ENCODE measurements at places on chromosomes 3 and 15.

- no peak for DNase-seq
Observed at GRCh38 chr3:174023421-174023820, 625.9 kb downstream of the NLGN1 start.

DNA sequence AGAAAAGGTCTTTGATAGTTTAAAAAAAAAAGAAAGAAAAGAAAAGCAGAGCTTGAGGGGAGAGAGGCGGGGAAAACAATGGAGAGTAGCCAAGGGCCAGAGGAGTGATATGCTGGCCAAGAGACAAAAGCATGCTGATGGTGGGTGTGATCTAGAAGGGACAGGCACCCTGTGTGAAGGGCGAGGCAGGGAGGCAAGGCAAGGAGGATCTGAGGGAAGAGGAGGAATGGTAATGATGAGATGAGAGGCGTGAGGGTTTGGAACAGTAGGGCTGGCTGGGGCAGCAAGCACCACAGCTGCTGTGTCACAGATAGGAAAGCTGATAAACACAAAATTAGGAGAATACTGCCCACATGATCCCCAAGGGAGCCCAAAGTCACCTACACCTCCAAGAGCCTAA lies 65.5 kb downstream of the LARS2 start:
- no peak for DNase-seq

- DNase-seq: peak; percentile 73
Observed at GRCh38 chr3:48548729-48549705, 7.6 kb downstream of the PFKFB4 start.

DNA sequence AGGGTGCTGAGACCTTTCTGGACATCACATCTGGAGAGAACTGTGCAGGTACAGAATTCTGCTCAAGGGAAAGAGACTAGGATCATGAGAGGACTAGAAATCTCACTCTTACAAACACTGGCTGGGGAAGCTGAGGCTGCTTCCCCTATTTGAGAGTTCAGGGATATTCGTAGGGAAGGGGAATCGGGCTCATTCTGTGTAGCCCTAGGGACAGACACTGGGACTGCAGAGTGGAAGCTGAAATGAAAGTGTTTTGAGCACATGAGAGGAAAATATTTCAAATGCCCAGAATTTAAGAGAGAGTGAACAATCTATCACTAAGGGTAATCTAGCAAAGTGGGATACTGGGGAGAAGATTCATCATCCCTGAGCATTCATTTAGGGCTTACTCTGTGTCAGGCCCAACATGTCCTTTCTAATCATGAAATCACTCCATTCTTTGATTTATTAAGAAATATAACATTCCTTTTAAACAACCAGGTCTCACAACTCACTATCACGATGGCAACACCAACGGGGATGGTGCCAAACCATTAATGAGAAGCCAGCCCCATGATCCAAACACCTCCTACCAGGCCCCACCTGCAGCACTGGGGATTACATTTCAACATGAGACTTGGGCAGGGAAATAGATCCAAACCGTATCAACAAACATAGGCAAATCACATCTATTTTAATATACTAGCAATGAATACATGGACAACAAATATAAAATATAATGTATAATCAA lies 63.0 kb downstream of the CPN2 start:
- no peak for DNase-seq

DNA sequence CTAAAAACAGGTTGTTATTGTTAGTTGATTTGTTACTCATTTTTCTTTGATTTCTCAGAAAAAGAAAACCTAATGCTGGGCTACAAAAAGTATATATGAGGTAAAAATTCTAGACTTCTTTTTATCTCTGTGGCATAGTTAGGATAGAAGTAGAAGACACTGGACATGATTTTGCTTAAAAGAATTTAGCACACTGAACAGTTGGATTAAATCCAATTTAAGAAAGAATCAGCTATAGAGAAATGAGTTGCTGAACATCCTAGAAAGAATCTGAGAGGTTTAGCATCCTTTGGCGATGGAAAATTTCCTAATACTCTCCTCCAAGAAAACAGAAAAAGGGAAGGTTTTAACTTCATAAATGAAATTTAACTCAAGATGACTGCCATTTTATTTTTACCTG lies 259.7 kb downstream of the TBL1XR1 start:
- no peak for DNase-seq

- no peak for DNase-seq
Observed at GRCh38 chr3:32431481-32431880, 39.8 kb downstream of the CMTM7 start.

DNA sequence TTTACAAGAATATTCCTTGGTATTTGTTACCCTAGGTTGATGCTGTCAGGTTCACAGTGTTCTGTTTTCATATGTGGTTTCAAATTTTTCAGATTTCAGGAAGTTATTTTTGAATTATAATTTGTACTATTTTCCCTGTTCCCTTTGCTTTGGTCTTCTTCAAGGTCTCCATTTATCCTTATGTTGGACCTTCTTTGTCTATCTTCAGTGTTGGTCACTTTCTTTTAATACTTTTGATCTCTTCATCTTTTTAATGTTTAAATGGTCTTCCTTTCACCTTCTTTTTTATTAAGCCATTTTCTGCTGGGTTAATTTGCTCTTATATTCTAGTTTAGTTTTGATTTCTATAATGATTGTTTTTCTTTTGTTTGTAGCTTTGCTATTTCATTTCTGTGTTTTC lies 61.3 kb downstream of the KLHL25 start:
- DNase-seq: no peak

- no peak for DNase-seq
Observed at GRCh38 chr3:168049367-168049974, 46.3 kb downstream of the GOLIM4 start.

DNA sequence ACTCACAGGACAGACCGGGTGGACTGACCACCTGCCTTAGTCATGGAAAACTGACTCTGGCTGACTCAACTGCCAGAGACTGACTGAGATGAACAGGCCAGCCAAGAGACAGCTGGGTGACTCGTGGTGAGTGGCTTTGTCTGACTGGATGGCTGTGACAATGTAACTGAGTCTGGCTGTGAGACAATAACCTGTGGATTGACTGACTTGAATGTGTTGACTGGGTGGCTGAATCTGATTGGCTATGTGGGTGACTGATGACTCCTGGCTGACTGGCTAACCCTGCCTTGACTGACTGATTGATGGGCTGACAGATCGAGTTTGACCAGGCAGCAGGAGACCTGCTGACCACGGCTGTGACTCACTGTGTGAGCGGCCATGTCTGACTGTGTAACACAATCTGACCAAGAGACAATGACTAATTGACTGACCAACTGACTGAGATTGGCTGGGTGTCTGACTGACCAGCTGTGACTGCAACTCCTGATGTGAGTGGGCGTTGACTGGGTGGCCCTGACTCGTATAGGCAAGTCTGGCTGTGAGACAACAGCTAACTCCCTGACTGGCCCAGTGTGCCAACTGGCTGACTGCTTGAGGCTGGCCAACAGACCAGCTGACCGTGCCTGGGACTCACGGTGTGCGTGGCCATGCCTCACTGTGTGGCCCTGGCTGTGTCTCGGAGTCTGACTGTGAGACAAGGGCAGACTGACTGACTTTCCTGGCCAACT lies 509.1 kb downstream of the SHQ1 start:
- peak; percentile 19 for DNase-seq

DNA sequence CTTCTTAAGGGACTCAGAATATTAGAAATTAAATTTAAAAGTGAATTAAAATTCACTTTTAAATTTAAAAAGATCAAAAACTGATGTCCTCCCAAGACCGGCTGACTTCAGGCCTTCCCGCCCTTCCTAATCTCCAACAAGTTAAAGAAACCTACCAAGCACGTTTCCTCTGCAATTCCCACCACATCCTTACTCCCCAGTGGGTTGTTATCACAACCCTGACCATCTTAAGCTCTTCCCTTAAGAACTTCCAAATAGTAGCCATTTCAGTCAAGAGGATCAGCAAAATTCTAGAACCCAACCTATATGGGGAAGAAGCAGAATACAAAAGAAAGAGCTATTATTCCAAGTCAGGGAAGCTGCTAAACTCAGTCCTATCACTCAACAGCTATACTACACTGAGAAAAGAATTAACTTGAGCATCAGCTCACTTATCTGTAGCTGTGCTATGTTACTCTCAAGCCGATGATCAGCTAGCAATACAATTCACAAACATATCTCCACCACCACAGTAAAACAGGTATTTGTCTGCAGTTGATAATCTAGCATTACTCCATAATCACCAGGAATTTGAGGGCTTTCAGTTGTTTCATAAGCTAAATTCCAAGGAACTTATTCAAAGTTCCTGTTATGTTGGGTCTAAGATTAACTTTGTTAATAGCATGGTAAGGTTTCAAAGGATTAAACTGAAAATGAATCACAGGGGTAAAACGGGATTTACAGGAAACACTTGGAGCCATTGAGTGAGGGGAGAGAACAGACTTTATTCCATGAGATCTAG lies 14.3 kb downstream of the ABCC5 start:
- no peak for DNase-seq

DNA sequence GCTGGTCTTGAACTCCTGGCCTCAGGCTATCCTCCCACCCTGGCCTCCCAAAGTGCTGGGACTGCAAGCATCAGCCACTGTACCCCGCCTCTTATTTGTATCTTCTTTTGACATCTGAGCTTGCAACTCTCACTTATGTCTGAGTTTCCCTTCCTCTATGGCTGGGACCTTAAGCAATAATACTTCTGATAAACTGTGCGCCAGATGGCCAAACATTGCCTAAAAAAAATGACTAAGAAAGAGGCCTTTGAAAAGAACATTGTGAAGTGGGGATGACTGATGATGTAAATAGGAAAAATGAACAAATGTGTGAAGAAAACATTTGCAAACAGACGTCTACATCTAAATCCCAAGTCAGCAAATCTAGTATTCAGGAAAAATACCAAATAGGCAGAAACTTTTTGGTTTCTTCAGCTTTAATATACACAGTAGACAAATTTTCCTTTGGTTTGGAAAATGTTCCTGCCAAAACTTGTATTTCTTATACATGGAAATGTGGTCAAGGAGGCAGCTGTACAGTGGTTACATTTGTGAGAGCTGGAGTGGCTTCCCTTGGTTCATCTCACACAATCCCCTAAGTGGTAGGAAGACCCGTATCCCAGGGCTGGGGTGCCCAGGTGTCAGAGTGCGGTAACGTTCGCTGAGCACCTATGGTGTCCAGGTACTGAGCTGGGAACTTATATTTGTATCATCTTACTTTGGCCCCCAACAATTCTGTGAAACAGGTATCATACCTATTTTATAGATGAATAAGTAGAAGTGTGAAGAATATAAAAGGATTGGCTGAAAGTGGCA lies 11.6 kb upstream of the TFRC start:
- DNase-seq: no peak

- peak; percentile 52 for DNase-seq
Observed at GRCh38 chr15:63473999-63474809, 30.2 kb upstream of the USP3 start.

- no peak for DNase-seq
Observed at GRCh38 chr3:50268703-50269451, at the start of gene SEMA3B. TSS of gene SEMA3B (plus strand) at chr3:50269147. CDS start at chr3:50269241, 94 bp downstream.

- no peak for DNase-seq
Observed at GRCh38 chr3:35936571-35936970, 297.2 kb downstream of the ARPP21 start.

- DNase-seq: no peak
Observed at GRCh38 chr15:56759450-56759845, 26.1 kb upstream of the ZNF280D start.

GRCh38 chr15:81336568-81336967 lies 12.6 kb upstream of the STARD5 start:
- DNase-seq: no peak

DNA sequence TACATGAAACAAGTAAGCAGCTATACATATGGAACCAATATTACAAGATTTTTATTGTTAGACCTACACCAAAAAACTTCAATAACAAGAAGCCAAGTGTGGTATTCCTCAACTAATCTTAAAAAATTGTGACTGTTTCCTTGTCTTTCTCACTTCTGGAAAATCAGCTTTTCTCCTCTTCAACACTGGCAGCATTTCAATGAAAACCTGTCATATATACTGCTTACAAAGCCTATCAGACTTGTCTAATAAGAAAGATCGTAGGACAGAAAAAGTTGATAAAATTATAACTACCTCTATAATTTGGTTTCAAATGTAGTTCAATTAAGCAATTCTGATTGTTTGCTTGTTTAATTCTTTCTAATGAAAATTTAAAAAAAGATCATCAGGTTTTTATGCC lies 55.1 kb downstream of the CBLB start:
- DNase-seq: no peak

DNA sequence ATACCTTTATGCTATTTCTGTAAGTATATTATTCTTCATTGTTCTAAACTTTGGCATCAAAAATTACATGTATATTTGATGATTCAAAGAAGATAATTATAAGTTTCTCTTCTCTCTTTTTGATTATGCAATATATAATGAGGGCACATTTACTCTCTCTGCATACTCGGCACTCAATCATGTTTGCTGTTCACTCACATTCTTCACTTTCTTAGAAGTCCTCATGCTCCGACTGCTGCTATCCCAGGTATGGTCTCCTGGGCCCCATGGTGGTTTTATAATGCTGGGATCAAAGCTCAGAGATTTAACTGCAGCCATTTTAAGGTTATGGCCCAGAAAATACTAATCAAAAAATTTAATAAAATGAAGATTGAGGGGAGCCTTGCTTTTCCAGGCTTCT lies 529.7 kb upstream of the IL12A start:
- no peak for DNase-seq

GRCh38 chr3:151477591-151478334 lies 16.9 kb upstream of the IGSF10 start:
- DNase-seq: no peak

DNA sequence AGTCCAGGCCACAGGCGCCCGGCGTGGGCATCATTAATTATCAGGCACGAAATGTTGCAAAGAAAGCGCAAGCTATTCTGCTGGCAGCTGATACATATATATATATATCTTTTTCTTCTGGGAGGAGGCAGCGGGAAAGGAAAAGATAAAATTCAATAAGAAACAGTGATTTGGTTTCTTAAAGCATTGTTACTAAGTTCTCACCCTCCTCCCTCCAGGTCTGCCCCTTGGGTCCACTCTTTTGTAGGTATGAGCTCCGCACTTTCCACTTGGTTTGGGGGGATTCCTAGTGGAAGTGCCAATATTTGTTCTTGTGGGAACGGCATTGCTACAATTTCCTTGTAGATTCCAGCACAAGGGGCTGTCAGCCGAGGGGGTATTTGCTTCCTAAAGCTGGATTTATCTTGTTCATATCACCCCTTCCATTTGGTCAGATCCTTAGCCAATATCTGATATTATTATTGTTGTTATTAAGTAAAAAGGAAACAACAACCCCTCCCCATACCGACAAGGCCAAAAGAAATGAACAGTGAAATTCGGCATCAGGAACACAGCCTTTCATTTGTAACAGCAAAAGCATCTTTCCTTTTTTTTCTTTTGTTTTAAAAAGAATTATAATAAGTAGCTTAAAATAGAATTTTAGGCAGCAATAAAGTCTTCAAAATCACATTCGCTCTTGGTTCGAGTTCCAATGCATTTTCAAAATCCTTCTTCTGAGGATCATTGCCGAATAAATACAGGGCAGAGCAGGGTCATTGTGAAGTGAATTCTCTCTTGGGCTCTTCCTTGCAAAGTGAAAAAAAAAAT lies 15.6 kb downstream of the ZIC1 start:
- DNase-seq: no peak

DNA sequence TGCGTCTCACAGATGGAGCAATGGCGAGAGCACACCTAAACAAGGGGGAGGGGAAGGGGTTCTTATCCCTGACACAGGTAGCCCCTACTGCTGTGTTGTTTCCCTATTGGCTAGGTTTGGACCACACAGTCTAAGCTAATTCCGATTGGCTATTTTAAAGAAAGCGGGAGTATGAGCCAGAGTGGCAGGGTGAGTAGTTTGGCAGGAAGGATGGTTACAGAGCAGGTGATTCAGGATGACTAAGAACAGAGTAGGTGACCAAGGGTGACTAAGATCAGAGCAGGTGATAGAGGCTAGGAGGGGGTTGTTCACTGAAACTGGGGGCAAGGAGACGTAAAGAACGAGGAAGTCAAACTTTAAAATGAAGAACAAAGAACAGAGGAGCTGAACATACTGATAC lies 511.8 kb downstream of the EDEM1 start:
- DNase-seq: no peak

All from activated T-helper 1 cell treated with anti-CD3 and anti-CD28 coated beads, Interleukin-12 subunit alpha, Interleukin-12 subunit beta, Interleukin-2, Interleukin-4 antibody, amounts not matched to agents 30 ng/mL and 10 ng/mL and 1 ng/mL, durations not matched to agents 14 hours and 24 hours and 36 hours (primary cell).